ENCODE measurements at places on chromosomes 7 and 10.

DNA sequence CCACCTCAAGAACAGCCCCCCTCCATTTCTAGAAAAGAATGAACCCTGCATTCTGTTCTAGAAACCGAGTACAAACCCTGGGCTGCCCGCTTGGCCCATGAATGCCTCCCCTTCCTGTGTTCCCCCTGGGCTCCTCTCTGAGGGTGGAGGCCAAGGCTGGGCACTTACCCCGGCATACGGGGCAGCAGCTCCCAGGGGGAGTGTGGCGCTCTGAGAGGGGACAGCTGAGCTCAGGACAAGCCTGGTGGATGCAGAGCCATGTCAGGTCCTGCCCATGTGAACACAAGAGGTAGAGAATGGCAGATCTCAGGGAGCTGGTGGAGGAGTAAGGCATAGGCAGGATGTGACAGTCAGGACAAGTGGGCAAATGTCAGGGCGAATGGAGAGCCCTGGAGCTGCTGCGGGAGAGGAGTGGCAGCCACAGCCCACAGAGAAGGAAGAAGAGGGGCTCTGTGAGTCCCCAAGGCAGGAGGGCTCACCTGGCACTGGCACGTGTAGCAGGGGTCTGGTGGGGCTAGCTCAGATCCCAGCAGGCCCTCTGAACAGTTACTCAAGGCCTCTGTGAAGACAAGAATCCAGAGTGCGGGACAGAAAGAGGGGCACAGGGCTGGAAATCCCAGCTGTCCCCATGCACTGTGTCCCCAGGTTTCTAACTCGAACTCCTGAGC lies 18.9 kb downstream of the ATP6V1F start:
- no peak for DNase-seq

DNA sequence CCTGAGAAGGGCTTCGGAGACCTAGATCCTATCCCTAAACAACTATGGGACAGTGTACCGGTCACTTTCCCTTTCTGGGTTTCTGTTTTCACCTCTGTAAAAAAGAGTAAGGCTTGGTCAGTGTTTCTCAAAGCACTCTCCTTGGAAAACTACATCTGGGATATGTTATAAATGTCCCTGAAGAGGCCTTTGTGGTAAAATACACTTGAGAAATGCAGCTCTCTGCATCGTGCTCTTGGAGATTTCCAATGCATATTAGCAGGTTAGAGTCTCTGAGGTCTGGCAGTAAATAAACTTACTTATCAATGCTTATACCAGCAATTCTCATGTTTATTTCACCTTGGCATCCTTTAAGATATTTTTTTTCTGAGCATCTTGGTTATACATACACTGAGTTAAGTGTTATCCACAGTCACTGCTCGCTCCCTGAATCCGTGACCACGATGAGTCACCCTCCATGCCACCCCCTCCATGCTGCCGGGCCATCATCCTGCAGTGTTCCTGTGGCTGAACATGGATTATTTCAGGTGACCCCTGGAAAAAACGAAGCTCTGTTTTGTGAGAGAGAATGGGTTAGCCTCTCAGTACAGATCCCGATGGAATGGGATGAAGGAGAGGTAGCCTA lies 3.3 kb upstream of the TBXAS1 start:
- DNase-seq = no peak

DNA sequence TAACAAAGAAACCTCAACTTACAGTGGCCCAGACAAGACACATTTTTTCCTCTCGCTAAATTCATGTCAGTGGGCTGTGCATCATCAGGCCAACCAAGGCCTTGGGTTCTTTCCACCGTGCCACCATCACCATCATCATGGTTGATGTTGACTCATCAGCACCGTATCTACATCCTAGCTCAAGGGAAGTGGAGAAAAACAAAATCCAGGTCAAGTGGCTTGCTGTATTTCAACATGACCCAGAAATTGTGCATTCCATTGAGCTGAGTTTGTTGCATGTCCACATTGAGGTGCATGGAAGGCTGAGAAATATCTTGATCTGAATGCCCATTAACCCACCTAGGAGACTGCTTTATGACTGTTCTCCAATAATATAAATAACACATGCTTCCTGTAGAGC lies 312.4 kb upstream of the CDC14C start:
- no peak for DNase-seq

DNA sequence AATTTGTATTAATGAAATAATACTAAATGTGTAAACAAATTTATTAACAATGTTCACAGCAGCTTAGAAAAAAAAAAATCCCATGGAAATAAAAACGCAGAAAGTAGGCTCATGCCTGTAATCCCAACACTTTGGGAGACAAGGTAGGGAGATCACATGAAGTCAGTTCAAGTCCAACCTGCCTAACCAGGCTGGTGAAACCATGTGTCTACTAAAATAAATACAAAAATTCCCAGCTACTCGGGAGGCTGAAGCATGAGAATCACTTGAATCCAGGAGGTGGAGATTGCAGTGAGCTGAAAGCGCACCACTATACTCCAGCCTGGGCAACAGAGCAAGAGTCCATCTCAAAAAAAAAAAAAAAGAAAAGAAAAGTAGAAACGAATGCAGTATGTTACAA lies 36.2 kb downstream of the LARP4B start:
- DNase-seq = no peak

- no peak for DNase-seq
Measured at GRCh38 chr10:50286517-50286916, 35.2 kb upstream of the ASAH2 start.

DNA sequence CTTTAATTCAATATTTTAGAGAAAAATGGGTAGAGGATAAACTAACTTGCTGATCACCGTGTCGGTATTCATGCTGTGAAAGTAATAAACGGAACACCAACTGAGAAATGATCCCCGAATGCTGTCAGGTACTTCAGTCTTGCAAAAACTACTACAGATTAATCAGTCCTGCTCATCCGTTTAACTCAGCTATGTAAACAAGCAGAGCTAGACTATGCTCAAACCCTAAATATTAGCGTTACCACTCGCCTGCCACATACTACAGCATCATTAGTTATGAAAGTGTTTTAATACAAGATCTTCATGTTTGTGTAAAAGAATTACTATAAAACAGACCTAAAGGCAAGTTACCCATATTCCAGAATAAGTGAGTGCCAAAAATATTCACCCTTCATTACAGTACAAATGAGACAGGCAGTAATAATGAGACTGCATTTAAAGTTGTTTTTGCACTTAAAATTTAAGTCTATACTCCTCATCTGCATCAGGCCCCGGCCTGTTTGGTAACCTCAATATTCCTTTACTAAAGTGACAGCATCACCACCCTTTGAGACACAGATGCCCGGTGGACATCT lies 952 bp downstream of the DNMBP start:
- DNase-seq = no peak
